Stimulated activated CD4-positive, alpha-beta T cell treated with anti-CD3 and anti-CD28 coated beads, Interleukin-1b, Interleukin-23, amount 100 ng/mL, for 1 hour (primary cell): ENCODE measurements at places on chromosomes 6 and 20.

GRCh38 chr6:6742535-6742934 is 154.0 kb downstream of the LY86 start:
- no peak for DNase-seq

- no peak for DNase-seq
Observed at GRCh38 chr20:32980990-32981389, 23.2 kb downstream of the SUN5 start.

GRCh38 chr6:142947714-142948480 is 2.9 kb upstream of the HIVEP2 start:
- DNase-seq = no peak

DNA sequence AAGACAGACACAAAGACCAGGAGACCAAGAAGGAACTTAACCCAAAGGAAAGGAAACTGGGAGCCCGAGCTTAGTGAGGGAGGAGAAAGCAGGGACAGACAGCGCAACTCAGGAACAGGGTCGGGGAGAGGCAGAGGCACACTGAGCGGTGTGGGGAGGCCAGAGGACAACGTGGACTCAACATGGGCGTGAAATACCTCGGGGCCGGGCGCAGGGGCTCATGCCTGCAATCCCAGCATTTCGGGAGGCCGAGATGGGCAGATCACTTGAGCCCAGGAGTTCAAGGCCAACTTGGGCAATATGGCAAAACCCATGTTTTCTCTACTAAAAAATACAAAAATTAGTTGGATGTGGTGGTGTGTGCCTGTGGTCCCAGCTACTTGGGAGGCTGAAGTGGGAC is 5.7 kb upstream of the RPS6KA2 start:
- DNase-seq = no peak

- DNase-seq = no peak
Observed at GRCh38 chr20:13013411-13013810, 4.6 kb downstream of the SPTLC3 start.

GRCh38 chr6:106165885-106166485 is 79.8 kb downstream of the PRDM1 start:
- no peak for DNase-seq

GRCh38 chr6:79430913-79431536 is 106.2 kb downstream of the LCA5 start:
- DNase-seq = no peak

DNA sequence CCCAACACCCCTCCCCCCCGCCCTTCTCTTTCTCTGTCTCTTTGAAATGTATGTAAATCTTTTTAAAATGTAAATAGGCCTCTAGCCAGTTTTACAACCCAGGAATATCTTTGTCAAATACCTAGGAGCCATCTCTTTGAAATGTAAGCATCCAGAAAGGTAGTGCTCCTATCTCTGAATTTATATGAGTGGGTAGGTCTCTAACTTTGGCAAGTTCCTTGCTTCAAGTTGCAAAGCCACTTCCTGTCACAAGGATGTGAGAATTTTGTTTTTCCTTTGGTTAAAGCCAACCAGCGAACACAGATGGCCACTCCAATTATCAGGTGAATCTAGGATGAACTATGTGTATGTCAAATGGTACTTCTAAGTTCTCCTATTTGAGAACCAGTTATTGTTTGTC is 6.2 kb upstream of the DEFB132 start:
- DNase-seq = no peak

DNA sequence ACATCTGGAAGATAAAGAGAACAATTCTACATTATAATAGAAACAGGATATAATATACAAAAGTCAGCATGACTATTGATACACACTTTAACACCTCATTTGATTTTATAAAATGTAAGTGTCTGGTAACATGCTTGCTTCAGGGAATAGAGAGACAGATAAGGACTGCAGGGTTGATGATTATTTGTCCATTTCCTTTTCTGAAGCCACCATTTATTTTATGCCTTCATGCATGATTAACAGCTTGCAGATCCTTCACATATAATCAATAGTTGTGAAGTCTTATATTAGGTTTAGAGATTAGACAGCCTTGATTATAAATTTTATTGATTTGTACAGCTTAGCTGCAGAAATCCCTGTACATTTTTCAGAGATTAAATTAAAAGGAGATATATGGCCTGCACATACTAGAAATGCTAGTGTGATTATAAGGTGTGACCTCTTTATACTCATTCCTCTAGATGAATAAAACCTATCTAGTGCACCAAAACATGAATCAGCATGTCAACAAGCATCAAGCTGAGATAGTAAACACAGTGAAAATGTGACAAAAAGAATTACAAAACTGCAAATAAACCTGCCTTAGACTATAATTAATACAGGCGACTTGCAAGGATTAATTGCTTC is 198.8 kb upstream of the THEMIS start:
- DNase-seq = no peak

GRCh38 chr6:154995254-154996015 is at the start of gene TIAM2:
Gene TIAM2 (plus strand): TSS chr6:154995315. CDS start chr6:155129224, 133,909 bp downstream.
- peak; percentile 17 for DNase-seq

DNA sequence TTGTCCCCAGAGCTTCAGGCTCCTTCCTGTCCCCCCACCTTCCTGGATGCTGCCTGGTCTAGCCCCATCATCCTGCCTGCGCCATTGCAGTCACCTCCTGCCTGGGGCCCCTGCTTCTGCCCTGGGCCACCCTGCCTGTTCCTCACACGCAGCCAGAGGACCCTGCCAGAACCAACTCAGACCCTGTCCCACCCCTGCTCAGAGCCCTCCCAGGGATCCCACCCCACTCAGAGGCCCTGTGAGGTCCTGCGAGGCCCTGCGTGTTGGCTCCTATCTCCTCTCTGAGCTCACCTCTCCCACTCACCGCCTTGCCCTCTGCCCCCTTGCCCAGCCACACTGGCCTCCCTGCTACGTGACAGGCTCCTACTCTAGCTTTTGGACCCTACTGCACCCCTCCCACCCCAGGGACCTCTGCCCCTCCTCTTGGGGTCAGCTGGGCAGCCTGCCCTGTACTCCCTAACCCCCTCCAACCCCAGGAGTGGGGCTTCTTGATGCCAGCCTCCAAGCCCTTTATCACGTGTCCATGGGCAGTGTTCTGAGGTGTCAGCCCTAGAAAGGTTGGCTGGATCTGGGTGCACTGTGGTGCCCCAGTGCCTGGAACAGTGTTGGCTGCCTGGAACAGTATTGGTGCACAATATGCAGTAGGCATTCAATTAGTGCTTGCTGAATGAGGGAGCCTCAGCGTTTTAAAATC is 68.3 kb downstream of the CEBPB start:
- no peak for DNase-seq
